ENCODE measurements at places on chromosomes 16 and 17.

- no peak for DNase-seq
These were observed 139.3 kb downstream of the IRF8 start for GRCh38 chr16:86037999-86038925.

- no peak for DNase-seq
These were observed 3.9 kb downstream of the RAPGEFL1 start for GRCh38 chr17:40181205-40181604.

GRCh38 chr17:72839131-72839725 lies 253.3 kb downstream of the SLC39A11 start:
- no peak for DNase-seq

- no peak for DNase-seq
These were observed 4.9 kb downstream of the OR4D1 start for GRCh38 chr17:58153046-58153445.

DNA sequence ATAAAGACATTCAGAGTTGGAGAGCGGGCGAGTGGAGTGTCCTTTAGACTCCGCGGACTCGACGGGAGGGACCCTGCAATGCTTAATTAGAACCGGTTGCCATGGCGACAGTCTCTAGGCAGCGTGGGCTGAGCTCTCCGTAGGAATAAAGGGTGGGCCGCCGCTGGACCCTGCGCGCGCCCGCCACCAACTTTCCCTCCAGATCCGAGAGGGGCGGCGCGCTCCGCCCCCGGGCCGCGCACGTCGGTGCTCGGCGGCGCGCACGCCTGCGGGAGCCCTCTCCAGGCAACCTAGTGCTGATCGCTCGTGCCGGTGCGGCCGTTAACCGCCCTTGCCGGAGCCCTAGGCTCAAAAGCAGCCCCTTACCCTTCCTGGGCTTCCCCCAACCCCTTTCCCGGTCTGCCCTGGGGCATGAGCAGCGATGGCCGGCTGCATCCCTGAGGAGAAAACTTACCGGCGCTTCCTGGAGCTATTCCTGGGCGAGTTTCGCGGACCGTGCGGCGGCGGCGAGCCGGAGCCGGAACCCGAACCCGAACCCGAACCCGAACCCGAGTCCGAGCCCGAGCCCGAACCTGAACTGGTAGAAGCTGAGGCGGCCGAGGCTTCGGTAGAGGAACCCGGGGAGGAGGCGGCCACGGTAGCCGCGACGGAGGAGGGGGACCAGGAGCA lies at the start of gene PPM1E:
TSS of gene PPM1E (plus strand) at position 278 of the 669 bp plus-strand sequence.
- DNase-seq: no peak

- DNase-seq: no peak
These were observed 23.2 kb upstream of the FAM20A start for GRCh38 chr17:68624381-68624780.

GRCh38 chr16:65095090-65095728 lies 26.7 kb downstream of the CDH11 start:
- DNase-seq: no peak

- DNase-seq: no peak
These were observed 1.4 kb downstream of the NXPH3 start for GRCh38 chr17:49576917-49577649.

DNA sequence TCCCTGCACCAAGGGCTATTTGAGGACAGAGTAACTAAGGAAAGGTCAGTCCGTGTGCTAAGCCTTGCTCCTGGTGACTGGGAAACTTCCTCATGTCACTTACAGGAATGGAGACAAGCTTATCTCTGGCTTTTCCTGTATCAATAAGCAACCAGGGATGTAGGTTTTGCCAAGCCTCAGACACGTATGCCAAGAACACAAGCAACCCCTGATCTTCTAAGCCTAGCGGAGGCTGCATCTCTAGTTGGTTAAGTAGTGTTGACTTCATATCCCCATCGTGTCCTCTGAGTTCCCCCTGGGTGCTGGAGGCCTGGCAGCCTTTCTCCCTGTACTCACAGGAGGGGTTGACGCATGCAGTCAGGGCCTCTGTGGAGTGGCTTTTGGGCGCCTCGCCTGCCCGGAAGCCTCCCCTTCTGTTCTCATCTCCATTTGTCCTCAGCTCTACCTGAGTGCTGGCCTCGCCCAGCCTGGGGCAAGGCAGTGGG lies 1.4 kb upstream of the C1QTNF1 start:
- no peak for DNase-seq

GRCh38 chr16:47229053-47230050 lies 85.6 kb upstream of the NETO2 start:
- DNase-seq: no peak

DNA sequence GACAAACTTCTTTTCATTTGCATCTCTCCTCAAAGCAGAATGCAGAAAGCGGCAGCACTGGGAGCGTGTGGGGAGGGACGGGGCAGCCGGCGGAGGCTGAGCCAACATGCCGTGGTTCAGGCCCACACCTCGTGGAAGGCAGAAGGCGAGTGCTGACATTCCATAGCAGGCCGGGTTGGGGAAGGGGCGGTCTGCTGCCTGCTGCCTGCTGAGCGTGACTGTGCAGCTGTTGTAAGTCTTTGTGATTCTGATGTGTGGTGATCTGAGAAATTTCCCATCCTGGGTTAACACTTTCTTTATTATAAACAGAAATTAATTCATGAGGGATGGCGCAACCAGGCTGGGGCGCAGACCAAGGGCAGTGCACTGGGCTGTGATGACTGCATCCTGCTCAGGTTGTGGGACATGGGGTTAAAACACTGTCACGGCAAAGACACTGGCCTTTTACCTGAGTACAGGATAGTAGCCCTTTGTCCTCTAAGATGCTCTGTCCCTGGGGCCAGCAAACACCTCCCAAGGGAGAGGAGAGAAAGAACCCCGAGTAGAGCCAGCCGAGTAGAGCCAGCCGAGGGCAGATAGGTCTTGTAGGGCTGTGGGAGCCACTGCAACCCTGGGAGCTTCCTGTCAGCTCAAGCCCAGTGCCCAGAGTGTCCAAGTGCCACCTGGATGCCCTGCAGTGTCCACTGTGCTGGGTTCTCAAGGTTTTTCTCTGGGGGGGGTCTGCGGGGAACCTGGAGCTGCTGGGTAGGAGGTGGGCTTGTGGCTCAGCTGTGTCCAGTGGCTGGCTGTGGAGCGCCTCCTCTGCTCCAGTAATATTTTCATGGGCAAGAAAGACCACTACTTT lies 8.8 kb upstream of the DNASE1 start:
- no peak for DNase-seq

- DNase-seq: no peak
These were observed 224.4 kb downstream of the PRKCA start for GRCh38 chr17:66526827-66527226.

- no peak for DNase-seq
These were observed 702 bp downstream of the NUDT21 start for GRCh38 chr16:56450275-56450985.

DNA sequence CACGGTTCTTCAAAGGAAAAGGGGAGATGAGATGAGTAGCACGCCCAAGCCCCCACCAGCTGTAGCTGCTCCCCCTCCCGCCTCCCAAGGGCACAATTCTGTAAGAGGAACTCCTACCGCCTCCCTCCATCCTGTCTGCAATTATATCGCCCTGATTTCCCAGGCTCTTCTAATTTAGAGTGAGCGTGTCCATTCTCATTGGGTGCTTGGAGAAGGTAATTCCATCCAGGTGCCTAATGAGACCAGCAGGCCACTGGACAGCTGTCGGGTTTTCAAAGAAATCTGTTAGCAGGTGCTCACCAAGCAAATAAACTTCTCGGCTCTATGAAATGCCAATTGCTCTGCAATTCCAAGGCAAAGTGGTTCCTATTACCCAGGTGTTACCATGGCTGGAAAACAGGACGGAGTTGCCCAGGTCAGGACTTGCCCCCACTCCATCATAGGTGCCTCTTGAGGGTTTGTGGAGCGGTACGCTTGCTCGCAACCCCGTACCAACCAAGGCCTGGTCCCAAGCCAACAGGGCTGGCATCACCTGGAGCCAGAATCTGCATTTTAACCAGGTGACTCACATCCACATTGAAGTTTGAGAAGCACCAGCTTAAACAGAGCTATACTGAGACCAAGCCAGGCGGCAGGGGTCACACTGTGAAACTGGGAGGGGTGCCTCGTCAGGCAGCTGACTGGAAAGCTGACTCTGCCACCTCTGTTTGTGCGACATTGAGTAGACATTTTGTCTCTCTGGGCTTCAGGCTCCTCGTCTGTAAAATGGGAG lies 16.5 kb upstream of the MEAK7 start:
- DNase-seq: no peak

DNA sequence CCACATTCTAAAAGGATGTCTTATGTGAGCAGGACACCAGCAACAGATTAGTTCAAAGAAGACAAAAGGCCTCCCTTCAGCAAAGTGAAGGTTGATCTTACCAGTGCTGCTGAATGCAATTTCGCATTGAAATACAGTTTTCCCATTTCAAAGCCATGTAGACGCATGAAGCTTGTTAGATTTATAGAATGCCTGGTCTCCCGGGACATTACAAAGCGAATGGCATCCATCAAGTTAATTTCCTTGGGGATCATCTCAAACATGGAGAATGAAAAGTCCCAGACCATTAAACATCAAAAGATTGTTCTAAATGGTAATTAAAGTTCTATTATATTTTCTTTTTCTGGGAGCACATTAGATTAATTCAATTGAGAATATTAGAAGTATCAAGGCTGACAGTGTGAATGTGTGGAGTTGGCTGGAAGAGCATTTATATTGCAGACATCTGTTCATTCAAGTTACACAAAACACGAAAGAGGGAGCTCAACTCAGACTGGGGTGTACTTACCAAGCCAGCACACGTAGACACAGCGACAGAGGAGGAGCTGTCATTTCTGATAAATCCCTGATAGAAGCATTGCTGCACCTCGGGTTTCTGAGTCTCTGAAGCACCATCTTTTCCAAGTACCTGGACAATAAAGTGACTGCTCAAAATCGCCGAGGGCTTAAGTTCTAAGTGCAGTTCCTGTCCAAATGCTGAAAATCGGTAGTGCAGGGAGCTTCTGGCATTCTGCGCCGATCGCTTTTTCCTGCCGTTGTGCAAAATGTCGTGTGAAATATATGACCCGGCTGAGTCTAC lies 3.8 kb downstream of the ADAMTS18 start:
- DNase-seq: no peak

DNA sequence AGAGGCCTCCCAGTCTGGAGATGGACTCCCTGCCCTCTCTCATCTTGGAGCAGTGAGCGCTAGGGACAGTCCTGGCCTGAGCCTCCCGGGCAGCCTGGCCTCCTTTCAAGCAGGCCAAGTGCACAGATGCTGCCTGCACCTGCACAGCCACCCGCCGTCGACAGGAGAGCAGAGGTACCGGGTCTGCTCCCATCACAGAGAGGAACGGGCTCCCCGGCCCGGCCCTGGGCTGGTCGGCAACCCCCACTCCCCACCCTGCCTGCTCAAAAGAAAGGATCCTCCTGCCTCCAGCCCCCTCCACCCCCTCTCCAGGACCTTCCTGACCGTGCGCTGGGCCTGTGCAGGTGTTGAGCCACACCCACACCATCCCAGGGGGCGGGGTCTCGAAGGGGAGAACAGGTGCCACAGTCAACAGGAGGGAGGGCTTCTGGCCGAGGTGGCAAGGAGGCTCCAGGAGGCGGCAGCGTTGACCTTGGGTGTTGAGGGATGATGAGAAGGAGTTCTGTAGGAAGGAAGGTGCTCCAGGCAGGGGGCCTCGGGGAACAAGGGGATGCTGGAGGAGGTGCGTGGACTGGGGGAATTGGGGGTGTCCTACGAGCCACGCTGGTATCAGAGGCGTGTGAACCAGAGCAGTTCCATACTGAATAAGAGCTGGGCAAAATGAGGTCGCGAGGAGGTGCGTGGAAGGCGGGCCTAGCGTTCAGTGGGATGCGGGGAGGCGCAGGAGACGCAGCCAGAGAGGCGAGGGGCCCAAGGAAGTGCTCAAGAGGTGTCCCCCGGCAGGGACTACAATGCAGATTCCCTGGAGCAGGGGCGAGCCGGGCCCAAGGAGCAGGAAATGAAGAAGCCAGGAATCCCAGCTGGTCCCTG lies 967 bp upstream of the CDH15 start:
- no peak for DNase-seq

DNA sequence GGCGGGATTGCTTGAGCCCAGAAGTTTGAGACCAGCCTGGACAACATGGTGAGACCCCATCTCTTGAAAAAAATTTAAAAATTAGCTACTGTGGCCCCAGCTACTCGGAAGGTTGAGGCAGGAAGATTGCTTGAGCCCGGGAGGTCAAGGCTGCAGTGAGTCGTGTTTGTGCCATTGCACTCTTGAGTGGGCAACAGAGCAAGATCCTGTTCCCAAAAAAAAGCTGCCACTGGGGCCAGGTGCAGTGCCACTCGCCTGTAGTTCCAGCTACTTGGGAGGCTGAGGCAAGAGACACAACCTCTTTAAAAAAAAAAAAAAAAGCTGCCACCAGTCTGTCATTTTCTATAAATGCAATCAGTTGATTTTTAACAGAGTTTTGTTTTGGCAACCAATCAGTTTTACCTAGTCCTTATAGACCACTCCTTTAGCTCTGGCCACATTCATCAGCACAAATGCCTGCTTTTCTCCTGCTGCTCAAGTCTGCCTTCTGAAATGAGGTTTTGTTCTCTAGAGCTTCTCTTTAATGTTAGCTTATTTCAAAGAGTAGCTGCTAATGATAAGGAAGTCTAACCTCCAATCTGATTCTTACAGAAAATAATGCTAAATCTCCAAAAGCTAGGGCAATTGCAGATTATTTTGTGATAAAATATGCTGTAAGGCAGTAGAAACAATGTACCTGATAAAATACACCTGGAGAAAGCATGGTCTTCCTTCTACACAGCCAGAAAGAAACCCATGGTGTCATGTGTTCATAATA lies 64.8 kb downstream of the TUBD1 start:
- DNase-seq: no peak
